ENCODE measurements at places on chromosomes 4 and X. TPM values are rescaled to one million over a fixed set of nuclear protein-coding genes. Genes with fewer than 3 reads are reported as not detected.
A peak's percentile ranks its signal among the peaks of the same experiment; 100 is the strongest.

The DCAF12L1 gene
- not detected for total RNA-seq

The SCD5 gene
- total RNA-seq, result 21.2 TPM

DNA sequence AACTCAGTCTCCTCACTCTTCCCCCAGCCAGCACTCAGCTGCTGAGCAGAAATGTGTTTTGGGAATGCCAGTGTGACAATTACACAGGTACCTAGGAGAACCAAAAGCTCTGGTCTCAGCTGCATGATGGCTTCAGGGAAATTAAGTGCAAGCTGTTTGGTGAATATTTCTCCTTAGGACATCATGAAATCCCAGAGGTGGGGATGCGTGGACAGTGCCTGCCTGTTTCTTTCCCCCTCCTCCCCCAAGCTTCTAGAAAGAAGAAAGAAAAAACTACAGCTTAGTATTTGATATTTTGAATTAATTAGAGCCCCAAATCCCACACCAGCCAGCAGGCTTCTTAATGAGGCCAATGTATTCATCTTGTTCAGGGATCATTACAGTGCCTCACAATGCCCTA, 243.0 kb downstream of the IDS start:
- no peak overlapping the region for H3K4me3 ChIP-seq
- no peaks in the 10 kb centered on the region for H3K36me3 ChIP-seq
- no peak for DNase-seq

GRCh38 chrX:95728446-95728845, 956.2 kb upstream of the DIAPH2 start:
- H3K36me3 ChIP-seq, result no peaks in the 10 kb centered on the region
- H3K4me1 ChIP-seq, result no peaks in the 10 kb centered on the region
- no peak for DNase-seq
- no peak overlapping the region for H3K4me3 ChIP-seq
- H3K27me3 ChIP-seq, result no peaks in the 10 kb centered on the region
- no peak overlapping the region for H3K27ac ChIP-seq

DNA sequence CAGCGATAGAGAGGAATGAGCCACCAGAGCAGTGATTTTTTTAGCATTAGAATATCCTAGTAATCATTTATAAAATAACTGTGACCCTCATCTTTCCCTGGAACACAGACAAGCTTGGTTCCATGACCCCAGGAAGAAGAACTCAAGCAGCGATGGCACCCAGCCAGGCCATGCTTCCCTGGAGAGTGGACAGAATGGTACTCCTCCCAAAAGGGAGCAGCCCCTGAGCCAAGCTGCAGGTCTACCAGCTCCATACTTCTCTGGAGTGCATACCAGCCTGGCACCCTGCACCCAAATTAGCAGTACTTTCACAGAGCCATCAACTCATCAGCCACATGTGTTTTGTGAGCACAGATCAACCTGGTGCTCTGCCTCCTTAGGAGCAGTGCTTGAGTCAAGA, 310.9 kb upstream of the PCDH10 start:
- DNase-seq, result no peak
- H3K36me3 ChIP-seq, result no peaks in the 10 kb centered on the region
- H3K27me3 ChIP-seq, result no peaks in the 10 kb centered on the region
- H3K4me1 ChIP-seq, result no peaks in the 10 kb centered on the region

DNA sequence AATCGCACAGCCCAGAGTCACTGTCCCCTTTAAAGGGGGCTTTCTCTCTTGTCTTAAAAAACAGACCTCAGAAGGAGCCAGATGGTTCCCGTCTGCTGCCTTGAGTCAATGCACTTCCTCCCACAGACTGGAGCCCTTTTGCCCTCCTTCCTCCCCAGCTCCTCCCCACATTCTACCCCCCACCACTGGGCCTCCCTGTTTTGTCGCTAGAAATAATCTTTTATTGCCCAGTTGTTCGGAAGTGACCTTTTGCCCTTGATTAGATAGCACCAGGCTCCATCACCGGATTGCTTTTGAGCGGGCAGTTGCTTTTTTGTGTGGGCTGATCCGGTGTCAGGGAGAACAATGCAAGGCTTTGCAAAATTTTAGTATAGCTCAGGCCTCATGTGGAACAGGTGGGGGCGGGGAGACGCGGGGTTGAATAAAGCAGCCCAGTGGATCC, 47.7 kb downstream of the SPRY1 start:
- peak overlapping the region; percentile 31 for H3K27ac ChIP-seq
- no peaks in the 10 kb centered on the region for H3K27me3 ChIP-seq
- peaks cover 9% of the 10 kb centered on the region for H3K4me1 ChIP-seq

The AWAT2 gene
- not detected for total RNA-seq

The HTR2C gene
- not detected for total RNA-seq

GRCh38 chr4:105662935-105663675, 45.4 kb downstream of the INTS12 start:
- no peak for DNase-seq
- H3K36me3 ChIP-seq, result no peaks in the 10 kb centered on the region
- H3K27ac ChIP-seq, result no peak overlapping the region
- no peak overlapping the region for H3K4me3 ChIP-seq

The FATE1 gene
- not detected for total RNA-seq

The UGT2B17 gene
- not detected for total RNA-seq

The RS1 gene
- total RNA-seq, result not detected

GRCh38 chrX:136646602-136647239, 1.2 kb upstream of the CD40LG start:
- no peaks in the 10 kb centered on the region for H3K4me1 ChIP-seq
- no peak for DNase-seq
- H3K27me3 ChIP-seq, result no peaks in the 10 kb centered on the region

GRCh38 chrX:9278475-9279233, 186.2 kb upstream of the TBL1X start:
- DNase-seq, result no peak
- H3K4me3 ChIP-seq, result no peak overlapping the region
- H3K36me3 ChIP-seq, result no peaks in the 10 kb centered on the region
- no peak overlapping the region for H3K27ac ChIP-seq
- no peaks in the 10 kb centered on the region for H3K4me1 ChIP-seq

The TRIM61 gene
- 0.46 TPM for total RNA-seq

GRCh38 chr4:25486171-25486570, 109.1 kb downstream of the ANAPC4 start:
- DNase-seq, result no peak
- no peak overlapping the region for H3K4me3 ChIP-seq
- H3K27me3 ChIP-seq, result no peaks in the 10 kb centered on the region
- no peaks in the 10 kb centered on the region for H3K36me3 ChIP-seq
- no peak overlapping the region for H3K27ac ChIP-seq
